Inflammatory macrophage (primary cell): ENCODE measurements at places on chromosomes 3 and 15.

- DNase-seq, result peak; percentile 88
These were observed 10.6 kb downstream of the MAPKAPK3 start for GRCh38 chr3:50627407-50628051.

- DNase-seq, result no peak
These were observed 110.9 kb downstream of the ASB7 start for GRCh38 chr15:100713163-100713867.

DNA sequence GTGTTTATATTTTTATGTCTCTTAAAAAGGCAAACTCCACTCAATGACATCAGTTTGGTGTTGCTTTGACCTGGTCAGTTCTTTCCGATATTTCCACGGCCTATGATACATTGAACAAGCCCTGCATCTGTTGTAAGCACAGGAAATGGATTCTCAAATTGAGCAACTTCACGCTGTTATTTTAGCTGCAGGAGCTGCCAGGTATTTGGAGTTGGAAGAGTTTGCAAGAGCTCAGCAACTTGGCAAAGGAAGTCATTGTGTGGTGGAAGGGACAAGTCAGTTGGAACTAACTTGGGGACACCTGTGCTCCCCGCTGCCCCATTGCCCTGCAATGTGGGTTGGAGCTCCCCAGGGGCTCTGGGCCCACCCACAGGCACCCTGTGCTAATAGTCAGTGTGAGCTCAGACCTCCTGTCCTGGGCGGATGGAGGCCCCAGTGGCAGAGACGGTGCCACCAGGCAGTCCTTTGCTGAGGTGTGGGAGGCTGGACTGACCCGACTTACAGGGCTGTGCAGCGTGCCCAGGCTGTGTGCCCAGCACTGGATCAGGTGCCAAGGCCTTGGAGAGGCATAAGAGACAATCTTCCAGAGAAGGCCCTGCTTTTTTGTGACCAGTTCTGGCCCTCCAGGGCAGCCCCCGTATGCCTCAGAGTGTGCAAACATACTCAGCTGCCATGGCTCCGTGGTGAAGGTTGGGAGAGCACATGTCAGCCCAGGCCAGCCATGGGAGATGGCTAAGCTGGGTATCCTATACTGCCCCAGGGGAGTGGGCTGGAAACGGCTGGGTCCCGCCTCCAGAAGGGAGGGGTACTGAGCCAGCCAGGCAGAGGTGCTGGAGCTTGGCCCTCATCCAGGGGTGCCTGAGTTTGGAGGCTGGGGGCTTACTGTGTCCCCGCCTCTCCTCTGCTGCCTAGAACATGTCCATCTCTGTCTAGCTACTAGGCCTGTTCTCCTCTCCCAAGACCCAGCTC, 43.5 kb downstream of the KY start:
- DNase-seq, result no peak

- peak; percentile 75 for DNase-seq
These were observed 1.8 kb downstream of the ITIH1 start for GRCh38 chr3:52779011-52779836.

DNA sequence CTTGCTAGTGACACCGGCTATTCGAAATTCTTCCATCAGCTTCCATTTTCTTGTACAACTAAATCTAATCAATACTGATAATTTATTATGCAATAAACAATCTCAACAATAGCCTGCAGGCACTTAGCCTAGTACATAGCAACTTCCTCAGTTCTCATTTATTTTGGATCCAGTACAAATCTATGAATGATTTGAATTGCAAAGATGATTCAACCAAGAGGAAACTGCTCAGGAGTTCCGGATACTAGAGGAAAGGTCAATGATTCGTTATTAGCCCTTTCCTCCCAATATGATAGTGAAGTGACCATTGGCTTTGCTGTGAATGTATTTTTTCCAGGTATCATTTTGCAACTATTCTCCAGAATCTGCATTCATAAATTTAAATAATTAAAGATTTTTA, 827.0 kb downstream of the CADM2 start:
- no peak for DNase-seq

DNA sequence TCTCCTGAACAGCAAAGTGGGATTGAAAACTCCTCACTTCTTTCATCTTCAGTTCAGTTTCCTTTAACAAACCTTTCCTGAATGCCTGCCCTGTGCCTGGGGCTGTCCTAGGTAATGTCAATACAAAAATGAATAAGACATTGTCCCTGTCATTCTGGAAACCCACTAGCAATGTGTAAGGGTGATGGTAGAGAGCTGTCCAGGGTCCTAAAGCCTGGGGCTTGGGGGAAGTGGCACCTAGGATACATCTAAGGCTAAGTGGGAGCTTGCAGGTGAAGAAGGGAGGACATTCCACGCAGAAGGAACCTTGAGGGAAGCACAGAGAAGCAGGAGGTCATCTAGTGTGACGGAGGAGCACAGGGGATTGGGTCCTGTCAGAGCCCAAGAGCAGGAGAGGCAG, 212.7 kb upstream of the PPP2R3A start:
- no peak for DNase-seq

GRCh38 chr15:46278062-46278461, 643.2 kb downstream of the SQOR start:
- no peak for DNase-seq

- peak; percentile 52 for DNase-seq
These were observed 468 bp downstream of the UBP1 start for GRCh38 chr3:33439546-33440327.

DNA sequence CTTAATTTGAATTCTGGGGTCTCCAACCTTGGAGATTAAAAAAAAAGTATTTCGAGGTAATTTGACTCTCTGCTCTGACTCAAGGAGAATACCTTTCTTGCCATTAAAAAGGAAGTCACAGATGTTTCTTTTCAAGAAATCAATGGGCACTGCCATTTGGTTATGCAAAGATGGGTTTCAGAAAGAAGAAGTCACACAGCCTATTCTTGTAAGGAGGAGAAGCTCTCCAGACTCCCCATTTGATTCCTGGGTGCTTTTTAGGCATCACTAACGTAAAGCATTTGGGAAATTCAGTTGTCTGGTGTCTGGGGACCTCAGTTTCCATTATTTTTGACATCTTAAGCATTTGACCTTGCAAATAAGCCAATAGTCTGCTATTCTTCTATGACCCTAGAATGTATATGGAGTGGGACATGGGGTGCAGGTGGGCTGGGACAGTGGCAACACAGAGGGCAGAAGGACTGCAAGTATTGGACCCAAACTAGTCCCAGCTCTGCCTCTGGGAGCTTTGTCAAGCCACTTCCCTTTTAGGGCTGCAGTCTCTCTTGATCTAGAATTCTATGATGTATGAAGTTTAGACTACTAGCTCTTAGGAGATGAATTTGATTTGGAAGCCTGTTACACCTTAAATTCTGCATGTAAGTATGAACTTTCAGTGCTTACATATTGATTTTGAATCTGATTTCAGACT, 27.8 kb downstream of the IL5RA start:
- DNase-seq, result no peak
